Stimulated activated CD8-positive, alpha-beta memory T cell treated with anti-CD3 and anti-CD28 coated beads, Interleukin-15, amount 100 ng/mL, for 24 hours (primary cell): ENCODE measurements at places on chromosomes 1 and 21.

- no peak for DNase-seq
Measured at GRCh38 chr1:84969489-84970250, 27.2 kb downstream of the MCOLN2 start.

GRCh38 chr1:157115429-157115838, 15.8 kb upstream of the ETV3L start:
- DNase-seq = no peak

DNA sequence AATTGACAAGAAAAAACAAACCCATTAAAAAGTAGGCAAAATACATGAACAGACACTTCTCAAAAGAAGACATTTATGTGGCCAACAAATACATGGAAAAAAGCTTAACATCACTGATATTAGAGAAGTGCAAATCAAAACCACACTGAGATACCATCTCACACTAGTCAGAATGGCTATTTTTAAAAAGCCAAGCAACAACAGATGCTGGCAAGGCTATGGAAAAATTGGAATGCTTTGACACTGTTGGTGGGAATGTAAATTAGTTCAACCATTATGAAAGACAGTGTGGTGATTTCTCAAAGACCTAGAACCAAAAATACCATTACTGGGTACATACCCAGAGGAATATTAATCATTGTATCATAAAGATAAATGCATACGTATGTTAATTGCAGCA, 641.1 kb upstream of the B3GALT2 start:
- DNase-seq = no peak

GRCh38 chr1:8825985-8826481, 8.6 kb upstream of the RERE start:
- no peak for DNase-seq

DNA sequence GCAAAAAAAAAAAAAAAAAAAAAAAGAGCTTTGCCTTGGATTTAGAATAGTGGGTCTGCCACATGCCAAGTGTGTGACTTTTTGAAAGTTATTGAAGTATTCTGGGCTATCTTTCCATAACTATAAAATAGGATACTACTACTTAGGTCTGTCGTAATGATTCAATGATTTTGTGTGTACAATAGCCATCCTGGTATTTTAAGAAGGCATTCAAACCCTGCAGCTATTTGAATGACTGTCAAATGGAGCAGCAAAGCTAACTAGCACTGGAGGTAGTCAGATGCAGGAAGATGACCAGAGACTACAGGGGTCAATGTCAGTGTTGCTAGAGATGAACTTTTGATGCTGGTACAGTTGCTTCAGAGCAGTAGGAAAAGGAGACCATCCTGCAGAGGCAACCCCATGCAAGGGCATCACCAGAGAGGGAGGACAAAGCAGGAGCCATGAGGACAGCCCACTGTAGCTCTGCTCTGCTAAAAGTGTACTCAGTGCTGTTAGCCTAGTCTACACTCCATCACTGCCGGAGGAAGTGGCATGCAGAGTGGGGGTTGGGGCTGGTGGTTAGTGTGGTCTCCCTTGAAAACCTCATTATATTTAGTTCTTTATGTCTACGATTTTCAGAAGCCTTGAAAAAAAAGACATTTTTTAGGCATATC, 29.0 kb downstream of the DUSP10 start:
- DNase-seq = peak; percentile 34

DNA sequence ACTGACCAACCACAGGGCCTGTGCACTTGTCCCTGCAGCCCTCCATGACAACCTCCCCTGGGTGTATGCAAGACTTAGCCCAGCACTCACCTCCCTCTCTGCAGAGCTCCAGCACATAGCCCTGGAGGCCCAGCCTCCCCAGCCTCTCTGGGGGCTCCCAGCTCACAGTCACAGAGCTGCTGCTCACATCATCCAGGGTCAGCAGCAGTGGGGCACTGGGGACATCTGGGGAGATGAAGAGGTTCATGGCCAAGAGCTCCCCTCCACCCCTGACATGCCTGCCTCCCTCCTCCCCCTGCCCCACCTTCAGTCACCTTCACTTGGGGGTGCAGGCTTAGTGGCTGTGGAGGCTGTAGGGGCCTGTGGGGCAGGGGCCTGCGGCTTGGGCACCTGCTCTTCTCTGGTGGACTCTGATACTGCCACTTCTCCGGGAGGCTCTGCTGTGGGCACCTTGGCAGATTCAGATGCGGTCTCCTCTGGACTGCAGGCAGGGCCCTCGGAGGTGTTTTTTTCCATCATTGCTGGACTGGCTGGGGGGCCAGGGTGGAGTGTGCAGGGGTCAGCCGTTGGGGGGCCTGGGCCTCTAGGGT, at the start of gene MYBPH:
MYBPH (minus strand) TSS at position 590 of the 590 bp plus-strand sequence; CDS start at position 519, 71 bp downstream.
- DNase-seq = no peak

- no peak for DNase-seq
Measured at GRCh38 chr1:227281371-227281770, 36.9 kb downstream of the CDC42BPA start.

GRCh38 chr1:30125821-30126170, 597.6 kb downstream of the MATN1 start:
- no peak for DNase-seq

GRCh38 chr21:41877901-41878830, 978 bp downstream of the PRDM15 start:
- no peak for DNase-seq
